ENCODE measurements at places on chromosomes 5 and 9.

- DNase-seq: no peak
Measured at GRCh38 chr5:160036884-160037283, 27.9 kb downstream of the TTC1 start.

GRCh38 chr5:82635561-82636288 is 357.6 kb upstream of the RPS23 start:
- DNase-seq: peak; percentile 75

- DNase-seq: no peak
Measured at GRCh38 chr9:118083161-118083560, 379.0 kb downstream of the TLR4 start.

- DNase-seq: no peak
Measured at GRCh38 chr5:158634714-158635113, 465.0 kb downstream of the EBF1 start.

GRCh38 chr9:134396825-134397224 is 70.6 kb downstream of the RXRA start:
- DNase-seq: no peak

GRCh38 chr9:19154135-19154612 is 26.9 kb upstream of the PLIN2 start:
- DNase-seq: peak; percentile 74

DNA sequence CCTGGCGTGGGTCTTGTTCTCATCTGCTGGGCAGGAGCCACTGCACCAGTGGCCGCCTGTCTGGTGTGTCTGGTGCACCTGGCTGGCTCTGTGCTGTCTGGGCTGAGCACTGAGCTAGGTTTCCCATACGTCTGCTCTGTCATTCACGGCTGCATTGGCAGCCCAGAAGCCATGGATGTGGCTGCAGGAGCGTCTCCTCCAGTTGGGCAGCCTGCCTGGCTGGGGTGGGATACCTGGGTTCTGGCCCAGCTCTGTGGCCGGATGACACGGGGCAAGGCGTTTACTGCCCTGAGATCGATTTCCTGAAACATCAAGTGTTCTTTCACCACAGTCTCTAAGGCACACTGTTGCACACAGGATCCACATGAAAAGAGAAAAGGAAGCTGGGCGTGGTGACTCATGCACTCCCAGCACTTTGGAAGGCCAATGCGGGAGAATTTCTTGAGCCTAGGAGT is 25.5 kb upstream of the SLC25A51 start:
- peak; percentile 68 for DNase-seq

GRCh38 chr9:77945798-77946197 is 85.8 kb downstream of the GNAQ start:
- DNase-seq: no peak

GRCh38 chr5:35183556-35183955 is 46.7 kb downstream of the PRLR start:
- no peak for DNase-seq

GRCh38 chr9:120985819-120986222 is 59.2 kb upstream of the TRAF1 start:
- DNase-seq: peak; percentile 54

GRCh38 chr9:121944711-121945191 is 148.4 kb downstream of the TTLL11 start:
- DNase-seq: no peak

DNA sequence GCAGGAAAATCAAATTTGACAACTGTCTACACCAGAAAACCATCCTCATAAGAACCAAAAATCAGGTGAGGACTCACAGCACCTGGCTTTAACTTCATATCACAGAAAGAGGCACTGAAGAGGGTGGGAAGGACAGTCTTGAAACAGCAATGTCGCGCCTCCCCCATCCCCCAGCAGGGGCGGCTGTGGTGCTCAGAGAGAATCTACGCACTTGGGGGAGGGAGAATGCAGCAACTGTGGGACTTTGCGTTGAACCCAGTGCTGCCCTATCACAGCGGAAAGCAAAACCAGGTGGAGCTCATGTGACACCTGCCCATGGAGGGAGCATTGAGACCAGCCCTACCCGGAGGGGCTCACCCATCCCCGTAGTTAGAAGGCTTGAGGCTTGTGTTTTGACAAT is 191.8 kb downstream of the MSX2 start:
- no peak for DNase-seq

DNA sequence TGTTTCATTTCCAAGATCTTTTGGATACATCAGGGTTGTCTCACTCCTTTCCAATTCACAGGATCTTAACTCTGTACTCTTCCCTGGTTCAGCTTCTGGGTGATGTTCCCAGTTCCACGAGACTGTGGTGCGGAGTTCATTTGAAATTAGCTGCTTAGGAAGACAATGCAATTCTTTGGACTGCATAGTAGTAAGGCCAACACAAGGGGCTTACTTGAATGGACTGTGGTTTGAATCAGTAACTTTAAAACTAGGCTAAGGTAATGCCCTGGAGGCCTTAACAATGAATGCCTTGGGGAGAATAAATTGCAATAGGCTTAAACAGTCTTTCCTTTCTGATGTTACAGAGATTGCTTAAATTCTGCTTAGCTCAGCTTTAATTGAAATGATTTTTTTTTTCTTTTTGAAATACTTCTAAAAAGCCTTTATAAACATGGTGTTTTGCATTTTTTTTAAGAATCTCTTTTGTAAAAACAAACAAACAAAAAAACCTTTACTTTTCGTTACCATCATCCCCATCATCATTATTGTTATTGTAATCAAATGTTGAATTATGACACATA is 133.8 kb upstream of the MEF2C start:
- DNase-seq: no peak

- no peak for DNase-seq
Measured at GRCh38 chr5:6710551-6711318, 2.5 kb upstream of the TENT4A start.

GRCh38 chr5:42426016-42426415 is 2.8 kb downstream of the GHR start:
- no peak for DNase-seq

- DNase-seq: no peak
Measured at GRCh38 chr9:131033269-131034224, 24.6 kb downstream of the LAMC3 start.

GRCh38 chr5:139795074-139796001 is at the start of gene PSD2:
Gene PSD2 (plus strand): TSS chr5:139795808. CDS start chr5:139809441, 13,633 bp downstream.
- DNase-seq: no peak

- peak; percentile 92 for DNase-seq
Measured at GRCh38 chr5:139660923-139661814, 13.0 kb downstream of the CXXC5 start.

DNA sequence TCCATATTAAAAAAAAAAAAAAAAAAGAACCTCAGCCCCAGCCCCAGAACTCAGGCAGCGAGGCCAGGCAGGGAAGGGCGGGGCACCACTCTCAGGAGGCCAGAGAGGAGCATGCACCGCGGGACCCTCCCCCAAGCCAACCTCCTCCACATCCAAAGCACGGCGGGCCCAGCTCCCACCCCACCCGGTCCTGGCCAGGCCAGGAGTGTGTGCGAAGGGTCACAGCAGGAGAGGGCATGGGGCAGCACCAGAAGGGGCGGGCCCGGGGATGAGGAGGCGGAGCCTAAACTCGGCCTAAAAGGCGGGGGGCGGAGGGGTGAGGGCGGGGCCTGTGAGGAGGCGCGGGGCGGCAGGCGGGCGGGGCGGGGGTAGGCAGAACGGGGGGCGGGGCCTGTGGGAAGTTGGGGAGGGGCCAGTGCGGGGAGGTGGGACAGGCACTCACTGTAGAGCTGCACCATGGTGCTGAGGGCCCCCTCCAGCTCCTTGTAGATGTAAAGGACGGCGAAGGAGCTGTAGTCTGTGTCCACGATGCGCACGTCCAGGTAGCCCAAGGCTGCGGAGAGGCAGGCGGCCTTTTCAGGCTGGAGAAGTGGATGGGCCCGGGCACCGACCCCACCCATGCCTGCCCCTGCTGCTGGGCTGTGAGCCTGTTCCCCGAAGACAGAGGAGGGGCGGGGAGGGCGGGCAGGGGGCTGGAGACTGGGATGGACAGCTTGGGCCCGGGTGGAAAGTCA is 1.2 kb downstream of the LCN15 start:
- no peak for DNase-seq

DNA sequence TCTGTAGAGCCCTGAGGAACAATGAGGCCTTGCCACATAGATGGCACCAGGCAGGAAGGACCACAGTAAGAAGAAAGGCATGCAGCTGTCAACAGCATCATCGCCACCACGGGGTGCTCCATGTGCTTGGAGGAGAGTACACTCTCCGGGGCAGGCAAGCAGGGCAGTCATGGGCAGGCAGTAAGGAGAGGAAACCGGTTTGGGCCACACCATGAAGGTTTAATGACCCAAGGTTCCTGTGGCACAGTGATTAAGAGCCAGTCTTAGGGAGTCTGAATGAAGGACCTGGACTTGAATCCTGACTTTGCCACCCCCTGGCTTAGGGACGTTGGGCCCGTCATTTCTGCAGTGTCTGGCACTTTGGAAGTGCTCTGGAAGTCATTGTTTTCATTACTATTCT is 80.6 kb upstream of the ZBTB43 start:
- DNase-seq: no peak

GRCh38 chr5:103513701-103514100 is 48.9 kb downstream of the NUDT12 start:
- DNase-seq: no peak

DNA sequence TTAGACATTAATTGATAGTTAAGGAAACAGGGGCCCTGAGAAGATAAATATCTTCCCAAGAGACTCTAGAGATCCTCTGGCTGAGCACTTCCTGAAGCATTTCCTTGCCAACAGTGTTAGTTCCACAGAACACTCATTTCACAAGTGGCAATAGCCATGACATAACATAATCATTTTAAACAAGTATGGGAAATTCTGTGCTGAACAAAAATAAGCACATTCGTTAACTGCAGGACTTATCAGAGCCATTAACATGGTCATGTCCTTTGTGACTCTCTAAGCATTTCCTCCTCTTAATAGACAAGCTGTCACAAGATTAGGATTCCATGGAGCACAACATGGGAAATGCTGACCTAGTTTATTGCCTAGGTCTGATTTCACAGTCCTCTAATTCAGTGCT is 184.9 kb downstream of the SNX18 start:
- no peak for DNase-seq

DNA sequence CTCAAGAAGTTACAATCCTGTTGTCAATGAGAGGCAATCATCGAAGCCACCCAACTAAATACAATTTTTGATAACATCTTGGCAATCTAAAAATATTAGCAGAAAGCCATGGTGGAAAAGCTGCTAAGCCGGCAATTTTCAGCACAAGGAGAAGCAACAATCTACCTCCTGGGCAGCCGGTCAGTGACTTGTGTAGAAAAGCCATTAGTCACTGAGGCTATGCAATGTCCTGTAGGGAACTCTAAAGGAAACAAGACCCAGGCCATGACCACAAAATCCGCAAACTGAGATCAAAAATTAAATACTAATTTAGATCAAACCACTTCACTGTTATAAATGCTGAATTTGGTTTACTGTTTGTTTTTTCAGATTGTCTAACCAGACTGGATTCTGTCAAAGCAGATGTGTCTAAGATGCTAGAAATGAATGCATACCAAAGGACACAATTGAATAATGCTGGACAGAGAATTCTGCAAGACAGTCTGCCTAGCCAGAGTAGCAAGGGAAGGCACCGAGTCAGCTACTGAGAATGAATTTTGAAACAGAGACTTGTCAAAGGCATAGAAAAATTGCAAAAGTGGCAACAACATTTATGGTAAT is 384.8 kb downstream of the PRELID2 start:
- no peak for DNase-seq

- no peak for DNase-seq
Measured at GRCh38 chr5:151663617-151664293, 23.0 kb downstream of the SPARC start.

DNA sequence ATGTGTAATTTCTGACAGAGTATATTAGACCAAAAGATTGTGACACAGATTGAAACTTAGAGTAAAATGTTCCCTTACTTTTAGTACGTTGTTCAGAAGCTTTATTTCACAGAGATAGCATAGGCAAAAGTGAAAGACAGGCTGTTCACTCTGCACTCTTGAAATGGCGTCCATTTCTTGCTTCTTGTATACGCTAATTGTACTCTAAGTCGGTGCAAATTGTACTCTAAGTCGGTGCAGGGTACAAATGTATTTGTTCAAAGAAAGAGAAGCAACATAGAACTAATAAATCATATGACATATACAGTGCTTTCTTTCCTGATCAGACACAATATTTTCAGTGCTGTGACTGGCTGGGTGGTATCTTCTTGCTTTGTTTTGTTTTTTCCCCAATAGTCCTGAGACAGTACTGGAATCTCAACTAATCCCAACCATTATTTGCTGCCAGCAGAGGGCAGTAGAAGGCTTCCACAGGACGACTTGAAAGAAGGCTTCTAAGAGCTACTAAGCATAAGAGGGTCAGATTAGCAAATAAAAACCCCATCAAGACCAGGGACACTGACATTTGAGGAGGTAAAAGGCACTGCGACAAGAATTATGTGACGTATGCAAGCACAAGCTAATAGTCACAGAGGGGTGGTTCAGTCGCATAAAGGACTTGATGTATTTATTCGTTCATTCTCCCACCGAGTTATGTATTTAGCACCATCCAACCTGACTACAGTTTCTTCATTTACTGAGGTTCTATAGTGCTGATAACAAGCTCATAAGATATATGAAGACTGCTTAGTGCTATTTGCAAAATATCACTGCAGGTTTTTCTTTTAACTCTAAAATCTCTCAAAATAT is 831.8 kb downstream of the TAF11L14 start:
- DNase-seq: peak; percentile 43

- DNase-seq: no peak
Measured at GRCh38 chr5:94081088-94081487, 339.7 kb upstream of the POU5F2 start.

DNA sequence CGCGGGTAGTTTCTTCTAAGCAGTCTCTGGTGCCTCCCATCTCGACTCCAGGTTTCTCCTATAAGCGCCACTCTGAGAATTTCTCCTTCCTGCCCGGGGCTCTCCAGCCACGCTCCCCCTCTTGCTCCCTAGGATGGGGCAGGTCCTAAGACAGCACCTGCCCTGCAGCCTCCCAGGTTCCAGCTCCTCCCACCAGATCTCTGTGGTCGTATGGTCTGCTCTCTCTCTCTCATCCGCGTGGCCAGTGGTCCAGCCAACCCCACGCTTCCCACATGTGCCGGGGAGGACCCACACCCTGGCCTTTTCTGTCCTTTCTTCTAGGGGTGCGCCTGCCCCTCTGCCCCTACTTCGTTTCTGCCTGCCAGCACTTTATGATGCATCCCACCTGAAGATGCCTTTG is 40.5 kb downstream of the MVB12B start:
- no peak for DNase-seq

DNA sequence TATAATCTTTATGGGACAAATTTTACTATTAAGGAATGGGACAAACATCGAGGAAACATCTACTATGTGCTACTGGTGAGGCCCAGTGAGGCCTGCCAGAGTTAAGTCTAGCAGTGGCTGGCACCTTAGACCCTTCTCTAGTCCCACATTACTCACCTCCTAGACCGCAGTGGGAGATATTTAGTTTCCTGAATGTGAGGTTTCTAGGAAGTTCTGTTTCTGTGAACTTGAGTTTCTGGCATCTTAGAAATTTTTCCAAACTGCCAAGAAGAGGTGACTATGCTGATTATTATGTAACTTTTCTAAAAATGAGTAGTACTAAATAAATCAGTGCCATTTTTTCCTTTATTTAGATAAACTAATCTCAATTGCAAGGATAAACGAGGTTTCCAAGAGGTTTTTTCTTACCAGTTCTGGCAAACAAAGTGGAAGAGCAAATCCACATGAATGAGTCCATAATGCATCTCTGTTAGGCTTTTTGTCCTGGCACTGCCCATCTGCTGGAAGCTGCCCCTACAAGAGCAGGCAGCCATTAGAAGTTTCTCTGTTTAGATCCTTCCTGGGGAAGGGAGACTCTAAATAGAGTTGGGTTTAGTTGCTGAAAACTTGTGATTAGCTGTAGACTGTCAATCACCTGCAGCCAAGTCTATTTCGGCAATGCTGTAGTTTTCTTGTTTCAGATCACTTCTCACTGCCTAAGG is 348.7 kb downstream of the MAN2A1 start:
- no peak for DNase-seq
